NCI-H1105 (cell line): ENCODE measurements at places on chromosomes 11 and 22.

GRCh38 chr11:92424281-92424680 lies 199.7 kb downstream of the FAT3 start:
- no peak for DNase-seq

- no peak for DNase-seq
Measured at GRCh38 chr11:99184146-99184545, 163.4 kb downstream of the CNTN5 start.

DNA sequence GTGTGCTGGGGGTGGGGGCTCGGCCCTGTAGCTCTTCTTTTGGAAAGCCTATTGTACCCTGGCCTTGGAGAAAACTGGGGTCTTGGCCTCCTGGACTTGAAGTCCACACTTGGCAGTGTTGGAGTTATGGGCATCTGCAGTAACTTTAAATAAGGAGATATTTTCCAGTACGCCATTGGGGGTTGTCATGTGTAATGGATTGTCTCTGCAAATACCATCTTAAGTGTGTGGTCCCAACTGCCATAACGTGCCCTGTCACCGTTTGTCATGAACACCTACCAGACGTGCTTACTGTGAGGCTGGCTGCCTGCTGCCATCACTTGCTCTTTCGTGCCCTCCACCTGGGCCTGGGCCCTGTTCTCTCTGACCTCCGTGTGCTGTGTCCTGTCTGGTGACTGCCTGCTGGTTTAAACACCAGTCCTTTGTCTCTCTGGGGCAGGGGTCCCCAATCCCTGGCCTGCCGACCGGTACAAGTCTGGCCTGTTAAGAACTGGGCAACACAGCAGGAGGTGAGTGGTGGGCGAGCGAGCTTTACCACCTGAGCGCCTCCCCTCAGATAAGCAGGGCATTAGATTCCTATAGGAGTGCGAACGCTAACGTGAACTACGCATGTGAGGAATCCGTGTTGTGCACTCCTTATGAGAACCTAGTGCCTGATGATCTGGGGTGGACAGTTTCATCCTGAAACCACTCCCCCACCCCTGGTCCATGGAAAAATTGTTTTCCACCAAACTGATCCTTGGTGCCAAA lies 3.6 kb upstream of the ZDHHC8 start:
- DNase-seq = no peak

DNA sequence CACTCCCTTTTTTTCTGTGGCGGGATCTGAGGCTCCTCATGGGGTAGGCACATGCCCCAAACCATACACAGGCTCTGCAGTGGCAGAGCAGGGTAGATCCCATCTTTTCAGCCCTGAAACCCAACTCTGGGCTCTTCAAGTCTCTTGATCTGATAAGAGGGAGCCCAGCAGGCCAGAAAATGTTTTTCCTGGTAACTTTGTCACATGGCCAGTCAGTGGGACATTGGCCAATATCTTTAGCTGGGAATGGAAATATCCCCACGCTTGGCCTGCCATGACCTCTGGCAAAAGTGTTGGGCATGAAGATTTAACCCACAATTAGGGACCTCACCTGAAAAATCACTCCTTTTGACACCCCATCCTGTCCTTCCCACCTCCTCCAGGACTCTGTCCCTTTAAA lies 8.1 kb downstream of the INPP5J start:
- no peak for DNase-seq

GRCh38 chr11:132072858-132073211 lies 702.4 kb downstream of the NTM start:
- DNase-seq = no peak

DNA sequence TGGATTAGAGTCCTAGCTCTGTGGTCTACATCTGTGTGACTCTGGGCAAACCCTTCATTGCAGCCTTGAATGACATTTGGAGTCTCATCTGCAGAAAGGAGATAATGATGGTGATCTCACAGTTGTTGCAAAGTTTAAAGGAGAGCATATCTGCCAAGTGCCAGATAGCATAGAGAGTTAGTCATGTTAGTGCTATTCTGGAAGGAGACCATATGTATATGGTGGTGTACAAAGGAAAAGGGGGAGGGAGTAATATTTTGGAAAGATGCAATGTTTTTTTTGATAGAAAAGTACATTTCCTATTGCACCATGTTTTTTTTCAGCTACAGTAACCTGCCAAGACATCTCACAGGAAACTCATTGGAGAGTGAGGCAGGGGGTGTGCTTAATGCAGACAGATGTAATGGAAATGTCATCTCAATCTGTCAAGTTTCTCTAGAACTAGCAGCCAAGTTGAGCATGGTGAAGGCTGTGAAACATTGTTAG lies 92.1 kb upstream of the NARS2 start:
- no peak for DNase-seq

GRCh38 chr11:67510023-67510345 lies 2.0 kb upstream of the CDK2AP2 start:
- DNase-seq = no peak

GRCh38 chr22:36838119-36839030 lies 21.5 kb upstream of the PVALB start:
- peak; percentile 55 for DNase-seq

GRCh38 chr11:69917529-69917928 lies 98.3 kb upstream of the FGF3 start:
- DNase-seq = no peak

GRCh38 chr22:23849009-23850006 lies 8.4 kb upstream of the SLC2A11 start:
- DNase-seq = peak; percentile 58

- DNase-seq = no peak
Measured at GRCh38 chr22:44620841-44621257, 81.2 kb upstream of the PRR5 start.

DNA sequence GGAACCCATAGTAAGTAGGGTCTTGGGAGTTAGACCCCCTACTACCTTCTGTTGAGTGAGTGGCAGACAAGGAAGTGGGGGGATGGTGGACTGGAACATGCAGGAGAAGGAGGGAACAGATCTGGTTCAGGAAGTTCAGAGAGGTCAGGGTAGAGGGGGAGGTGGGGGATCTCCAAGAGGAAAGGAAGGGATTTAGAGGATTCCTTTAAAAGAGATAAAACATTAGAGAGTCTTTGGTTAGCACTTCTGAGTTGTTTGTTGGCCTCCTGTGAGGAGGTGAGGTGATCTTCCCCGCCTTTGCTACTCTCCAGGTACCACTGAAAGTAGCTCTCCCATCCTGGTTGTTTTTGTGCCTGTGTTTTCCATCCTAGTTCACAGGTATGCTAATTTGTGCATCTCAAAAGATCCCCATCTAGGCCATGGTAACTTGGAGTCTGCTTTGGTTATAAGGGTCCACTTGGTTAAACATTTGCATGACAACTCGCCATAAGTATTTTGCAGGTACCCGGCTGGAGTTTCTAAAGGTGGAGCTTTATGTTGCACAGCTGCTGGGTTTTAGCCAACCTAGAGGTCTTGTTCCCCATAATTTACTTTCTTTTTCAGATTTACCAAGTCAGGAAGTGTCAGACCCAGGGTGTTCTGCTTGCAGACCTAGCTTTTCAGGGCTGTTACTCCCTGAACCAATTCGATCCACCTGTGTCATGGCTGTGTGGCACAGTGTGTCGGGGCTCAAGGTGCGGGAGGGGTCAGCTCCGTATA lies 79.3 kb upstream of the SORL1 start:
- DNase-seq = no peak

DNA sequence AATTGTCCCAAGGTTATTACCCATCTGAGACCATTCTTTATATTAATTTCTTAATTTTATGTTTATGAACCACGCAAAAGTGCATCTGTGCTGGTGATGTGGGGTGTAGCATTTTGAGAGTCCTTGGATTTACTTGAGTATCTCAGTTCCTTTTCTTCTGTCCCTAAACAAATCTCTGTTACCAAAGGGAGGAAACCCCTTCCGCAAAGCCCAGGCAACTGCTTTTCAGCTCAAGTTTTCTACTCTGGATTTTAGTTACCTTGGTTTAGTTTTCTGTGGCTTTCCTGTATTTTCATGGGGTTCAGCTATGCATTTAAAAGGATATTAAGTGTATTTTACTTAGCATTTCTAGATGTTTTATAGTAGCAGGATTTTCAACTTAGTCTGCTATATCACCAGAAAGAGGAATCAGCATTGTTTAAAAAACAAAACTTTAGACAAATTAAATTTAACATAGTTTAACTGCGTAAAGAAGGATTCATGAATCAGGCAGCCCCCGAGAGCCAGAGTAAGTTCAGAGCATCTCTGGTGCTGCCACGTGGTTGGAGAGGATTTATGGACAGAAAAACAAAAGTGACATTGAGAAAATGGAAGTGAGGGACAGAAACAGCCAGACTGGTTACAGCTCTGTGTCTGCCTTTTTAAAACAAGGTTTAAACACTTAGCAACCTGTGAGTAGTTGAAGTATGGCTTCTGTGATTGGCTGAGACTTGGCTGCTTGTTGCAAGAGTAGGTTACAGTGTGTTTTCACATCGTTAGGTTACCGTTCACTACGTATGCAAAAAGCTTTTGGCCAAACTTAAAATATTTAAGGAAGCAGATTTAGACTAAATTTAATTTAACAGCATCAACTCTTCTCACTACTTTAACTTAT lies 9.6 kb downstream of the ADM start:
- no peak for DNase-seq

- no peak for DNase-seq
Measured at GRCh38 chr22:36595940-36596339, 67.0 kb upstream of the EIF3D start.

GRCh38 chr11:130562549-130562948 lies 114.1 kb downstream of the ADAMTS15 start:
- DNase-seq = no peak

GRCh38 chr11:110860461-110860860 lies 148.2 kb upstream of the ARHGAP20 start:
- no peak for DNase-seq
